T-cell (primary cell): ENCODE measurements at places on chromosomes 16 and 17.

DNA sequence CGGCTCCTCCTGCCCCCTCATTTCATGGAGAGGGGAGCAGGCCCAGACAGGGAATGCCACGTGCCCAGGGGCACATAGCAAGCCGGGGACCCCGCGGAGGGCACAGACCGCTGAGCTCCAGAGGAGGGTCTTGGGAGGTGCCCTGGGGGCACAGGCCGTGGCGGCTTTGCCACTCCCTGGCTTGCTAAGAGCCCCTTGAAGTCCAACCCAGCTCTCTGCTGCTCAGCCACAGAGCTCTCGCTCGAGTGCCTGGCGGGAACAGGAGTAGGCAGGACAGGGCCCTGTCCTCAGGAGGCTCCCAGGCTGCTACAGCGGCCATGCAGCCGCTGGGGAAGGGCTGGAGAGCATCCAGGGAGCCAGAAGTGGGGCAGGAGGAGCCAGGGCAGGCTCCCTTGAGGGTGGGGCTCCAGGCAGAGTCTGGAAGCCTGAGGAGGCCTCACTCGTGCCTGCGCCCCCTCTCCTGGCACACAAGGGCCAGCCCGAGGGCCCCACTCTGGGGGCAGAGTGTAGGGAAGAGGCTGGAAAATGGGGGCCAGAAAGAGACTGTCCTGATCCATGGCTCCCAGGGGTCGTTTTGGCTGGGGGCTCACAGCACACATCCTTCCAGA, 4.4 kb upstream of the RAB26 start:
- no peak for DNase-seq

GRCh38 chr17:12637745-12638651, 27.7 kb upstream of the MYOCD start:
- no peak for DNase-seq

GRCh38 chr17:63635787-63636186, 13.6 kb downstream of the MAP3K3 start:
- DNase-seq = no peak

DNA sequence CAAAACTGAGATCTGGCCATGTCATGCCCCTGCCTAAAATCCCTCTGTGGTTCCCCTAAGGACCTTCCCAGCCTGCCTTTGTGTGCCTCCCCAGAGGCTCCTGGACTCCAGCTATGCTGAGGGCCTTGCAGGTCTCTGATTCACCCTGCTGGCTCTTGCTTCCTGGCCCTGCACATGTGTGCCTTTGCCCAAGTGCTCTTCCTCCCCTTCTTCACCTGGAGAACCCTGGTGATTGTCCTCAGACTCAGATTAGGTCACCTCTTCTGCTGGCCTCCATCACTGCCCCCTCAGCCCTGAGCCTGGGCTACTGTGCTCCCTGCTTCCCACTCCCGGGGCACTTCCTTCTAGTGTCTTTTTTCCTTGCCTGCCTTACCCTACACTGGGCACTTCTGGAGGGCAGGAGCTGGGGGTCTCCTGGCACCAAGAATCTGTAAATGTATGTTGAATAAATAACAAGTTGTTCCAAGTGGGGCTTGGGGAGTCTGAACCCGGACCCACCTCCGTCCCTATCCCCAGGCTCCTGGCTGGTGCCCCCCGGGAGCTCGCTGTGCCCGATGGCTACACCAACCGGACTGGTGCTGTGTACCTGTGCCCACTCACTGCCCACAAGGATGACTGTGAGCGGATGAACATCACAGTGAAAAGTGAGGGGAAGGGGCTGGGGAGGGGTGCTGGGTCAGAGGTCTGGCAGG, 7.8 kb downstream of the ITGA3 start:
- DNase-seq = no peak

DNA sequence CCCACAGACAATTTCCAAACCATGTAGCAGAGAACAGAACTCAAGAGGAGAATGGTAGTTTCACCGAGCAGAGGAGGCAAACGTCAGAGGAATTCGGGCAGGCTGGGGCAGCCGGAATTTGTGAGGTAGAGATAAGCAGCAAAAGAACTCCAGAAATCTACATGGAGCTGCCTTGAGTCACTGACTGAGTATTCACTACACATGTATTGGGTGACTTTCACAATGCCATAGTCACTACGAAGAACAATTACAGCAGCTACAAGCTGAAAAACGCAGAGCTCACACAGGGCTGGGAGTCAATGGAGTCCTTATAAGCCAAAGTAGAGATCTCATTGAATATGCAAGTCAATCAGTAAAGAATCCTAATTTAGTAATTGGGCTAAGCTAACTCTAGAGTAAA, 13.4 kb downstream of the CMC2 start:
- no peak for DNase-seq

DNA sequence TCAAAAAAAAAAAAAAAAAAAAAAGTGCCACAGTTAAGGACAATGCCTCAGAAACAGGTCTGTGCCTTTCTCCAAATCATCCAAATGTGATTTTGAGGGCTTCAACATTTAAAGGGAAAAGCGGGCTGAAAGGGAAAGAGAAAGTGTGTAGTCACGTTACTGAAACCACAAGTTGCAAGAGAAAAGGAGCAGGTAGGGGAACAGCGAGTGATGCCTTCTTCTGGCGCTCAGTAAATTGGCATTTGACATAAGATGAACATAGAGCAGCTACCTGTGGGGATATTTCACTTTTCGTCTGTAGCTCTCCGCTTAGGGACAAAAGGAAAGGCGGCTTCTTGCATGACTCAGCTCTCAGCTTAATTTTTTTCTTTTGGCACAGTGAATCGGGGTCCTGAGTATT, 11.1 kb downstream of the CMTM2 start:
- no peak for DNase-seq

DNA sequence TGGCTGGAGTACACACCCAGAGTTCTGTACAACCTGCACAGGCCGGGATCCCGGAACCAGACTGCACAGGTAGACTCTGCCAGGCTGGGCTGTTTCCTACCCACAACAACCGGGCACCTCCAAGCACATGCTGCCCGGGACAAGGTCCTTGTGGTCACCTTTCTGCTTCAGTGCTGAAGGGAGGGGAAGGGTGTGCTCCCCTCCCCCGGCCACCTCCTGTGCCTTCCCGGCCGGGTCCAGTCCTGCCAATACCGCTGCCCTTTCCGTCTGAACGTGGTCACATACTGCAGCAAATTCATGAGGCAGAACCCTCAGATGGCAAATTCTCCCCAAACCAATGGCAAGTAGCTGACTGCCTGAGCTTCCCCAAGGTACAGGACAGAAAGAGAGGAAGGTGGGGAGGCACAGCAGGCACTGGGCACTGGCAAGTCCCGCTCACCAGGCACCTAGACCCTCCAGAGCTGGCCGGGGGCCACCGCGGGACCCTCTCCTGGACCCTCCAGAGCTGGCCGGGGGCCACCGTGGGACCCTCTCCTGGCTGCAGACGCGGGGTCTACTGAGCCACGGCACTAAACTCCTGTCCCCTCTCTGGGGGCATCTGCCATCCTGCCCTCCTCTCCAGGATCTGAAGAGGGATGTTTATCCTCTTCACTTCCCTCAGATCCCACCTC, 22.8 kb downstream of the SLC43A2 start:
- DNase-seq = no peak

DNA sequence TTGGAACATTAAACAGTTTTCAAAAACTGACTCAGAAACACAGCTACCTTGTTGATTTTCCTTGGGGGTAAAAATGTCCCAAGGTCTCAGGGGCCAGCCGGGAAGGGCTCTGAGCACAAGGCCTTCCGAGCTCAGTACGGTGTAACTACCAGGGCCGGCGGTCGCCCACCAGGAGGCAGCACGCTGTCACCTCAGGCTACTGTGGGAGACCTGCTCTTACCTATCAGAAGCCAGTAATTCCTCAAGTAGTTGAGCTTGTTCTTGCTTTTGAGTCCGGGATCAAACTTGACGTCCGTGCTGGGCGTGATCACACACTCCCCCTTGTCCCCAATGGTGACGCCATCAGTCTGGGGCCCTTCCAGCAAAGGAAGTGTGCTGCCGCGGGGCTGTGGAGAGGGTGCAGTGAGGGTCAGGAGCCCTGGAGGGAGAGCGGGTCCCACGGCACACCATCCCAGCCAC, 43.4 kb upstream of the ICAM2 start:
- DNase-seq = peak; percentile 47

DNA sequence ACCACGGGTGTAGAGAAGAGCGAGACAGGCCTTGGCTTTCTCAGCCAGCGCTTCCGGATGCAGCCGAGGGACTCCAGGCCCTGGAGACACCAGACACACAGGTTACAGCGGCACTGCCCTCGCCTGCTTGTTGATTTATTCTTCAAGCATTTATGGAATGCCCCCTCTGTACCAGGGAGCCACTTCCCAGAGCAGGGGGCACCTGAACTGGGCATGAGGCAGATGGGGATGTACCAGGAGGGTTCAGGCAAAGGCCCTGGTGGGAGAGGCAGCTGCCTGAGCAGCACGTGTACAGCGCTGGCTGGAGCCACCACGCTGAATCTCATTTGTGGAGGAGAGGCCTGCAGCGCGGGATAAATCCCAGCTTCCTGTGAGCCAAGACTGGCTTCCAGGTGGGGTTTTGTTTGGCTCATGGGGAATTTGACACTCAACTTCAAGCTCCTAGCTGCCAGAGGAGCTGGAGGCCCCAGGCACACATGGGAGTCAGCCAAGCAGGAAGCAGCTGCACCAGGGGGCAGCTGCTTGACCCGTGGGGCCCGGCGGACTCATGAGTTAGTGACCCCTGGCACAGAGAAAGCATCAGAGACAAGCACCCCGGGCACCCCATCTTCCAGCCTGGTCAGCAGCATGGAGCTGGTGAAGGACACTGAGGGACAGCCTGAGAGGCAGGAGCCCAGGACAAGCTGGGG, 59.7 kb downstream of the IL21R start:
- no peak for DNase-seq

DNA sequence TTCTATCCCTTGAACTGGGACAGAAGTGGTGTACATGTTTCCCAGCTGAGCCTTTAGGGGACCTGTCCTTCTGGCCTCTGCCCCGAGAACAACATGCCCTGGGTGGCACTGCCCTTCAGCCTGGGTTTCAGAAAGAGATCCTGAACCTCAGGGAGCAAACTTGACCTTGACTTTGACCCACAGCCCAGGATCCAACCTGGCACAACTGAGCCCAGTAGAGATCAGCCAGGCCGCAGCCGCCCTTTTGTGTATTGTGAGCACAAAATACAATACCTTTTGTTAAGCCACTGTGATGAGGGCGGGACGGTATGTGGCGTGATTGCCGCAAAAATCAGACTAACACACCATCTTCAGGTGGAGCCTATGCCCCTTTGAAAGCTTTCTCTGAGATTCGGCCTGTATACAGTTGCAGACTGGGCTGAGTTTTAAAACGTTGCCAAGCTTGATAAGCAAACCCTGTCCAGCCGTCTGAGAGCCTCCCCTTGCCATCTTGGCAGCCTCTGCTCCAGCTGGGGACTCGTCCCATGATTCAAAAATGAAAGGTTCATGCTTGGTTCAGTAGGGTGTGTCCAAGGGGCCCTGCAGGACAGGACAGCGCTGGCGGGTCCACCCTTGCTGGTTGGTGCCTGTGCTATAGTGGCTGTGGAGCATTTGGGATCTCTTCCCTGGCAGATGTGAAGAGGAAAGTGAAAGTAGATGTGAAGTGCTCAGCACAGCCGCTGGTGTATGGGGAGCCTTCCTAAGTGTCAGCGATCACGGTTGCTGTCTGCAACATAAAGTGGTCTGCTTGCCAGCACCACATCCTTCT, 40.3 kb downstream of the FOXL1 start:
- no peak for DNase-seq

DNA sequence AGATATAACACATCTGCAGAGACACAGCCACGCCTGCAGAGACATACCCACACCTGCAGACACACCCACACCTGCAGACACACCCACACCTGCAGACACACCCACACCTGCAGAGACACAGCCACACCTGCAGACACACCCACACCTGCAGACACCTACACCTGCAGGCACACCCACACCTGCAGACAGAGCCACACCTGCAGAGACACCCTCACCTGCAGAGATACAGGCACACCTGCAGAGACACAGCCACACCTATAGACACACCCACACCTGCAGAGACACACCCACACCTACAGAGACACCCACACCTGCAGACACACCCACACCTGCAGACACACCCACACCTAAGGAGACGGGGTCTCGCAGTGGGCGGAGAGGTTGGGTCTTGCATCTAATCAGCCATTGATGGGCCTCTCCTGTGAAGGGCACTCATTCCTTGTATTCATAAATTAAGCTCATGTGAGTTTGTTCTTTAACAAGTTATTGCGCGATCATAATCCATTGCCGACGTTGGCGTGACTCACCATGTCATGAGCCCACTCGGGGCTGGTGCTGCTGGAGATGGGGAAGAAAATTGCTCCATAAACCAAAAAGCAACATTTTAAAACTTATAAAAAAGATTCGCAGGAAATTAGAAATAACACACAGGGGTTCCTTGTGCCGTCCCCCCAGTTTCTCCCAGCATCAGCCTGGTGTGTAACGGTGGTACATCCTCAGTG, 28.9 kb upstream of the CDH15 start:
- DNase-seq = no peak

- peak; percentile 67 for DNase-seq
These were observed 9.7 kb downstream of the RMI2 start for GRCh38 chr16:11354733-11355574.

DNA sequence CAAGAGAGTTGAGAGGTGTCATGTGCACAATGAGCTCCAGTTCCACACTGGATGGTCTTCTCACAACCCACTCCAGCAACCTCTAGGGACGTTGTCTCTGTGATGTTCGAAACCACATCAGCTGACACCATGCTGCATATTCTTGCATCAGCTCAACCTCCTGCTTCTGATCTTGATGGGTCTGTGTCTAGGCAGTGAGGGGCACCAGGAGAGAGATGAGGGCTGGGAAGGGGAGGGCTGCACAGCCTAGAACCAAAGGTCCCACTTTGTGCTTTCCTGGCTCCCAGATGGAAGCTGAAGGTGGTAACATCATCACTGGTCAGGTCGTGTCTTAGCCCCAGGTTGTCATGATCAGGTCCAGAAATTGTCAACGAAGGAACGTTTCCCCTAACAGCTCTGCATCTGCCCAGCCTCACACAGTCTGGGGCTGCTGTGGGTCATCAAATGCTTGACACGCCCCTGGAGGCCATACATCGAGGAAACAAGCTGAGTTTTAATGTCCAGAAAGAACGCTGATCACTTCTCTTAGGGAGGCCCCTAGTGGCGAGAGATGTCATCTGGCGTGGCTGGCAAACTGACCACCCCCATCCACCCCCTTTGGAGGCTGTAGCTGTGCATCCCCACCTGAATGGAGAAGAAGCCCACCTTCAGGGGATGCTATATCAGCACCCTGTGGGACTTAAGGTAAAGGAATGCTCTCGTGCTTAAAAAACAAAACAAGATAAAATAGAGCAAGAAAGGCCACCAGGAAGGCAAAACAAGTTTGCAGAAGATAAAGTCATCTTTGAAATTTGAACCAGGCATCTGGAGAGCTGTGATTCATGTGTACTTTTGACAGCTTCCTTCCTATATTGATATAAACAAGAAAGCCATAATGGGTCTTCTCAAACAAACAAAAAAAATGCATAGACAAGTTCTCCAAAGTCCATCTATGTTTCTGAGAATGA, 58.3 kb downstream of the WIPI1 start:
- no peak for DNase-seq
